ENCODE measurements at places on chromosomes 1 and 21.

DNA sequence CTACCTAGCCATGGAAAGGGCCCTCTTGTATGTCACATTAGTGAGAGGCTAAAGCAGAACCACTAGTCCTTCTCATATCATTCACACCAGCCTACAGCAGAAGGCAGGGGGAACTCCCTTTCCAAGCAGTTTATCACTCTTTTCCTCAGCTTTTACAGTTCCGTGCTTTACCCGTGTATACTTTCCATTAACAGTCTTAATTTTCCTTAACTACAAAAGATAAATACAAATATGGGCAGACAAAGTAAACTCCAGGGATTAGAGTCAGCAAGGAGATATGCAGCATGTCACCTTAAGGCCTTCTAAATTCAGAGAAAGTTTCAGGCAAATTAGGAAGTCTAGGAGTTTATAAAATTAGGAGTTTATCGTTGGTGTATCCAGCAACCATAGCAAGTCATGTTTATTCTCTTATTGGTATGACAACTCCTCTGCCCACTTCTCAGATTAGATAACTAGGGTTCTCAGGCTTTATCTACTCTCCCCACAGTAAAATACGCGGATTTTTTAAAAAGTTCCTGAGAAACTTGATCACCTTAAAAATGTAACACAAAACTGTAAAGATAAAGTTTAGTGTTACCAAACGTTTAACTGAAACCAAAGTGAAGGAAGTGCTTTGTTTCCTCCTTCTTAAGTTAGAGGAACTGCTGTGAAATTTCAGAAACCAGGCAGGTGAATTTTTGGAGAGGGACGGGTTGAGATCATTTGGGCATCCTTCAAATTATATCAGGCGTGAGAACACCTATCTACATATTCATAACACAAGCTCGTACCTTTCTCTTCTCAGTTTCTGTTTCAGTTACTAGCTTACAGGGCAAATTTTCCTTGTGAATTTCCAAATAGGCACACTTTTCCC, 42.7 kb upstream of the SLC19A2 start:
- no peak for DNase-seq

- no peak for DNase-seq
Observed at GRCh38 chr1:85358702-85359438, 82.4 kb upstream of the BCL10 start.

- no peak for DNase-seq
Observed at GRCh38 chr1:14482784-14483450, 115.6 kb upstream of the KAZN start.

GRCh38 chr1:86515597-86515996, 31.3 kb upstream of the CLCA4 start:
- no peak for DNase-seq

DNA sequence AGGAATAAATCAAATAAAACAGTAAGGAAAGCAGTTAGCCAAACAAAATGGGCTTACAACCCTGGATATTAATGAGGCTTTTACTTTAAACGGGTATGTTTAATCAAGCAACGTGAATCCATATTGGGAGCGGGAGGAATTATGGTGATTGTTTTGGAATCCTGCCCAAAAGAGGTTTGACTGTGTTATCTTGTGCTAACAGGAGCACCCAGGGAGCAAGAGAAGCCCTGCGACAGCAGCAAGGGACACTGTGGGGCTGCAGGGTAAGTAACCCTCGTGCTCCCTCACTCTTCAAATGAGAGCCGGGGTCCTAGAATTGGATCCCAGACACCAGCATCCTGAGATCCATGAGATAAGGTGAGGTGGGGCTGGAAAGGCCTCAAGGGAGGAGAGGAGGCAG, 72.6 kb upstream of the PGBD5 start:
- DNase-seq: no peak

GRCh38 chr1:51968632-51969031, 21.9 kb downstream of the RAB3B start:
- DNase-seq: no peak

GRCh38 chr1:45152126-45152525, 54.3 kb downstream of the ZSWIM5 start:
- no peak for DNase-seq

- DNase-seq: no peak
Observed at GRCh38 chr1:58884706-58885661, 101.1 kb upstream of the JUN start.

DNA sequence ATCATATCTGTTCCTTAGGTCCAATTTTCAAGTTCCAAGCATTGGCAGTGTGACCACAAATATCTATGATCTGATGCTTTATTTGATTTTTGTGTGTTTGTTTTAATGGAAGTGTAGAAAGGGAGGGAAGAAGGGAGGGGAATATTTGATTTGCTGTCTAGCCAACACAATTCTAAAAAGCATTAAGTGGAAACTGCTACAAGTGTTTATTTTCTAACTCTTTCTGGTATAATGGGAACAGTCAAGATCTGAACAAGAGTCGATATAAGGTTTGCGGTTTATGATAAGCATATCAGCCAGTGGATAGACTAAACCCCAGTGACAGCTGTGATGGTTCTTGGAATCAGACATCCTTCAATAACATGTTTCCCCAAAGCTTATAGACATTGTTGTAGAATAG, 267.8 kb upstream of the SNX7 start:
- DNase-seq: no peak

- DNase-seq: no peak
Observed at GRCh38 chr1:4621646-4622045, 32.8 kb upstream of the AJAP1 start.

DNA sequence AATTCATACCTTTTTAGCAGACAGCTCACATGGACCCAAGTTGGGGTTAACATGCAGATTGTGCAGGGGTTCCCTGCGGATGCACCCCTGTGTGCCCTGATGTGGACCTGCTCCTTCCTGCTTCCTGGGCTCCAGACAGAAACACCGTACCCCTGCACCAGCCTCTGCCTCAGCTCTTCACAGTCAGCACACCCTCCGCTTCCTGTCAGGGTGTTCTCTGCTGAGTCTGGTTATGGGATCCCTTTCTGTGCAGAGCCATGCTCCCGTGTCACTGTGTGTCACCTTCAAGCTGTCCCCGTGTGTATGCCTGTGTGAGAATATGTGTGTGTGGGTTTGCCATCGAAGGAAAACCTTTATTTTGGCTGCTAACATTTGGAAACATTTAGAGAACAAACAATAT, 48.7 kb upstream of the KCNJ15 start:
- DNase-seq: no peak

GRCh38 chr1:225811622-225812487, 1.9 kb downstream of the EPHX1 start:
- no peak for DNase-seq

DNA sequence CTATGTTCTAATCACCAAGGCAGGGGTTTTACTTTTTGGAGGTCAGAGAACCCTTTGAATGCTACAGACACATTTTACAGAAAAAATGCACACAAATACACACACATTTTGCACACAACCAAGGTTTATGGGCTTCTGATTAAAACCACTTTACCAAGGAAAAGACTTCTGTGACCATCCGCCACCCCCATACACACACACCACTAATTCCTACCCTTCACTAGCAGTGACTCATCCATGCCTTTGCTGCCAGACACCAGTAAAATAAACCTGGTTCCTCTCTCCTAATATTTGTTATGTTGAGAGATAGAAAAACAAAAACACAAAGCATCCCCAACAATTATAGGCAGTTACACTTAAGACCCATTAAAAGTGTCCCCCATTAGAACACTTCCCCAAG, 12.9 kb downstream of the PIGM start:
- no peak for DNase-seq

DNA sequence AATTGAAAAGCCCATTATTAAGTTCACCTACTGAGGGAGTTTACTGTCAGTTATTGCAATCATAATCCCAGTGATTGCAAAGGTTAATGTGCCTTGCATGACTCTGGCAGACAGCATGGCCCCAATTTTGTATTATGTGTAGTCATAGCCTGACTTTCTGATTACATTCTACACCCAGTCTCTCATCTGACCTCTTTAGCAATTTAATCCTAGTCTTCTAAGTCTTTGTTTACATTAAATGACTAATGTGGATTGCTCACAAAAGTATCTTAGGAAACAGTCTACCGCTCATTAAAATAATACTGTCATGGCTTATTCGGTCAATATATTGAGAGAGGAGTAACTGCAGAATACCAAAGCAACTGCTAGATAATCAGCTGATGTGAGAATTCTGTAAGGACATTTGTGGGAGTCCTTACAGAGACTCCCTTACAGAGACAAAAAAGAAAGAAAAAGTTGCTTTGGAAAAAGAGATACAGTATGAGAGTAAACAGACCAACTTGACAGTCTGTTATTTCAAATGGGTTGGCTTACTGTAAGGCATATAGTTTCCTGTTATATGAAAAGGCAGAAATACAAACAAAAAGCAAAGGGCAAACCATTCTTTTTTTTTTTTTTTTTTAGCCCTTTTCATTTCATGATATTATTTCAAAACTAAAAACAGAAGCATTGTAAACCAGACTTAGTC, 42.8 kb downstream of the SMG7 start:
- DNase-seq: no peak

DNA sequence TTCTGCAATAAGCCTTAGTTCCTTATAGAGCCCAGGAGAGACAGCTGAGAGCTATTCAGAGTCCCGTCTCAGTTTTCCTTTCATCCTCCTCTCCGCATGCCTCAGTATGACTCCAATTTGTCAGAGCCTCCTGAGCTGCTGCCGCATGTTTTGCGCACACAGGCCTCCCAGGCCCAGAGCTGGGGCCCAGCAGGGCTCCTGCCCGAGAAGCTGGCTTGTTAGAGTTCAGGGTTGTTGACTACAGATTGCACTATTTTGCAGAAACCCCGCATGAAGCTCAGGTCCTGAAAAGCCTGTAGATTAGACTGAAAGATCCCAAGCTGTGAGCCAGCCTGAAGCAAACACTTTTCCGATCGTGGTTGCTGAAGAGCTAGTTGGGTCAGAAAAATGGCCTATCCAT, 51.5 kb downstream of the IGSF5 start:
- no peak for DNase-seq

DNA sequence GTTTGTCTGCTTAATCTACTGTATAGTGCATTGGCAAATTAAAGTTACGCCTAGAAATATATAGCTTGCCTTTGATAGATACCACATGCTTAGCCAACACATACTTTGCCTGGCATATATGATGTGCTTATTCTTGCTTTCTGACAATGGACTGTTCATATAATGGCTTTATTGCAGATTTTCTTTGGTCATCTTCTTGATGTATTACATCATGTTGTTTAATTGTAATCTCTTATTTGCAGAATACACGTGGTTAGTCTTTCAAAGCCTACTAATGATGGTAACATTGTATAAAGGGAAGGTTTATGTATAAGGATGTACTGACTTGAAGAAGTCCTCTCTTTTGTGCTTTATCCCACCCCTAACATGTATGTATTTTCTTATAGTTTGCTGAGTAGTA, 201.5 kb downstream of the PDE4B start:
- no peak for DNase-seq

GRCh38 chr1:118944133-118944532, 44.0 kb downstream of the TBX15 start:
- no peak for DNase-seq

DNA sequence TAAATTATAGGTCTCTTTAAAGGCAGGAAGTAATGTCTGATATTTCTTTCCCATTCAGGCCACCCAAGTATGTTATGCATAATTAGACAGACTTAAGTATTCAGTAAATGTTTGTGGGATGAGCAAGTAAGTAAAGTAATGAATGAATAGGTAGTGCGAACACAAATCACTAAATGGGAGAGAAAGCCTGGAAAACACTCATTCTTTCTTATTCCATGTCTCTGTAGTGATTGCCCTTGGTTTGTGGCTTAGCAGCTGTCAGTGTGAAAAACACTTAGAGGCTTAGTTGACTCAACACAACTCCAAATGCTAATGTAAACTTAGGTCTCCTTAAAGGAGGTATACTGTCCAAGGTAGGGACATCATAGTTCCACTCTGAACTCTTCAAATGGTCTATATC, 182.5 kb downstream of the ZC3H11B start:
- no peak for DNase-seq

- DNase-seq: no peak
Observed at GRCh38 chr1:116763787-116764465, 9.7 kb downstream of the CD2 start.

DNA sequence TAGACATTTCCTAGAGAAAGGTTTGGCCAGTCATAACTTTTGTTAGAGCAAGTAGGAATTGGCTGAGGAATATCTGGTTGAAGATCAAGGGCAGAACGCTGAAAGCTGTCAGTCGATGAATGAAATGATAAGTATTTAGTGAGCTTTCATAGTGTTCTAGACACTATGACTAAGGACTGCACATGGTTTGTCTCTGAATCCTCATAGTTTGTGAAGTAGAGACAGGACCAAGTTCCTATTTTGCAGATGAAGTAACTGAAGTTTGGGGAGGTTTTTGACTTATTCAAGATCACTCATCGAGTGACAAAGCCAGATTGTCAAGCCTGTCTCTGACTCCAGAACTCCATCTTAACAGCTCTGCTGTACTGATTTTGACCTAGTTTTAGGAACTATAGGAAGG, 4.7 kb downstream of the ELOA start:
- DNase-seq: no peak

DNA sequence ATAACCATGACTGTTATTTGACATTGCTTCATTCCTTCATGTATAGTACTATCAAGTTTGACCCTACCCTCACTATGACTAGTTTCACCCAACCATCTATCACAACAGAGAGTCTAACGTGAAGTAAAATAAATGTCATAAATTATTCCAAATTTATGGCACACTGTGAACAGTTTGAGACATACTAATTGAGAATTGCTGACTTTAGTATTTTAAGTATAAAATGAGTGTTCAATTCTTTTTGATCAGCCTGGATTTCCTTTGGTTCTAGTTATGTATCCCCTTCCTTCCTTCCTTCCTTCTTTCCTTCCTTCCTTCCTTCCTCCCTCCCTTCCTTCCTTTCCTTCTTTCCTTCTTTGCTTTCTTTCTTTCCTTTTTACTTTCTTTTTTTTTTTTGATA, 14.5 kb downstream of the CR1 start:
- DNase-seq: no peak

DNA sequence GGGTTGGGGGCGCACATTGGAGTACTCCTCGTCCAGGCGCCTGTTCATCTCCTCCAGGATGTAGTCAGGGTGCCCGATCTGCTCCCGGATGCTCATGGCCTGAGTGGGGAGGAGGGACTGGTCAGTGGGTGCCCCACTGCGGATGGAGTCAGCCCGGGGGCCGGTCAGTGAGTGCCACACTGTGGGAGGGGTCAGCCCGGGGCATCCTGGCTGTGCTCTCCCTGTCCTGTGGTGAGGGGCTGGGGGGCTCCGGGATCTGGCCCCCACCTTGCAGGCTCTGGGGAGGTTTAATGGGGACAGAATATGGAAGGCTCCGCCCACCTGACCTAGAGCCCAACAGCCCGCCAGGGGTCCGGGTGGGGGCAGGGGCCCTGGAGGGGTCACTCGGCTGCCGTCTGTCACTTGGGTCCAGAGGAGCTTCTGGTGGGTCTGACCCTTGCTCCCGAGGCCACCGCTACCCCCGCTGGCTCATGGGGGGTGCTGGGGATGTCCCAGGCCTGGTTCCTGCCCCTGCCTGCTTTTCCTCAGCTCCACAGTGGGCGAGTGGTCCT, 8.8 kb downstream of the PRXL2B start:
- peak; percentile 58 for DNase-seq

- DNase-seq: no peak
Observed at GRCh38 chr1:2104621-2105427, 54.6 kb downstream of the PRKCZ start.

All from posterior cingulate gyrus (tissue), 11 donors.